CD4-positive, alpha-beta memory T cell (primary cell): ENCODE measurements at places on chromosomes 2 and 18.

DNA sequence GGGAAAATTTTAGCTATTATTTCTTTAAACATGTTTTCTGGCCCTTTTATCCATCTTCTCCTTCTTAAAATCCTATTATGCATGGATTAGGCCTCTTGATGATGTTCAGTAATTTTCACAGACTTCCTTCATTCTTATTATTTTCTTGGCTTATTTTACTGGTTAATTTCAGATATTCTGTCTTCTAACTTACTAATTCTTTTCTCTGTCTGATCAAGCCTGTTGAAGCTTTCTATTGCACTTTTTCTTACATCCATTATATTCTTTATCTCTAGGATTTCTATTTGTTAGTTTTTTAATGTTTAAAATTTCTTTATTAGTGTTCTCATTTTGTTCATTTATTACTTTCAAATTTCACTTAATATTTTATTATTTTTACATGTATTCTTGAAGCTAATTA is 105.3 kb upstream of the GALNT13 start:
- no peak for DNase-seq

- DNase-seq, result no peak
Observed at GRCh38 chr2:18123577-18123976, 245.1 kb downstream of the KCNS3 start.

GRCh38 chr2:111126581-111126980 is 5.9 kb downstream of the BCL2L11 start:
- no peak for DNase-seq

DNA sequence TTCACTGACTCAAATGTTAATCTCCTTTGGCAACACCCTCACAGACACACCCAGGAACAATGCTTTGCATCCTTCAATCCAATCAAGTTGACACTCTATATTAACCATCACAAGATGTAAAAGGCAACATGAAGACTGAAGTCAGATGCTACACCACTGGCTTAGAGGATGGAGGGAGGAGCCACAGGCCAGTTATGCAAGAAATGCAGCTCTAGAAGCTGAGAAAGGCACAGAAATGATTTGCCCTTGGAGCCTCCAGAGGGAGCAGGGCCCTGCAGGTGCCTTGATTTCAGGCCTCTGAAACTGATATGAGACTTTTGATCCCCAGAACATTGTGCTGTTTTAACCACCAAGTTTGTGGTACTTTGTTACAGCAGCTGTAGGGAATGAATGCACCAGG is 276.3 kb downstream of the KCNS3 start:
- DNase-seq, result no peak

GRCh38 chr2:75003773-75004172 is 45.3 kb downstream of the POLE4 start:
- DNase-seq, result no peak

DNA sequence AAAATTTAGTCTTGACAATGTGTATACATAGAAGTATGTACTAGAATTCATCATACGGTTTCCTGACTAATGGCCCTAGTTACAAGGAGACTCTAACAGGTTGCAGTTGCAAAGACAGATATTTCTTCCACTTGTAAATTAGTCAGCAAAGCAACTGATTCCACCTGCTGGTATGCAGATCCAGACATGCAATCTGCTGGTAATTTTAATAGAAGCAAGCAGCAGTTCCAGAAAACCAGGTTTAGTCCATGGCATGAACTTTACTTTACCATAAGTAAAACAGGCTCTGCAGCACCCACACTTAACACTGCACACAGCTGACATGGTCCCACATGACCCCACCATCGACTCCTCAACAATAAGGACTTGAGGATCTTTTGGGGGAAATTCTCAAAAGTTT is 110.9 kb upstream of the SP3 start:
- no peak for DNase-seq

GRCh38 chr2:53114582-53114981 is 653.0 kb upstream of the CHAC2 start:
- DNase-seq, result no peak

GRCh38 chr2:226638576-226638975 is 161.0 kb downstream of the IRS1 start:
- no peak for DNase-seq

DNA sequence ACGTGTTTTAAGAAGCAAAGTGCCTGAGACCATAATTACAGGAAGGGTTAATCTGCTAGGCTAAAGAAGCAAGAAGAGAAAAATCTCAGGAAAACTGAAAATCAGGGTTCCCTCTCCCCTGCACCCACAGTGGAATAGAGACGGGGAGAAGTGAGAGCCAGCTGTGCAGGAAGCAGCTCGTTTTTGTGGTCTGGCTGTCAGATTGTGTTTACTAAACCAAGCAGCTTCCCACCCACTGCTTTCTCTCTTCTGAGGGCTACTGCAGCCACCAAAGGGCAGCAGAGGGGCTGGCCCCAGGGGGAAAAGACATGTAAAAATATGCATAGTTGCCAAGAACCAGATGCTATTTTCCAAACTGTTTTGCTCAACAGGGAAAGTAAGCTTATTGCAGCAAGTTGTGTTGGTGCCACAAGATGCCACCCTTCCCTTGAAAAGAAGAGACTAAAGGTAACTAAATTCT is 72.6 kb upstream of the THUMPD2 start:
- DNase-seq, result no peak

- no peak for DNase-seq
Observed at GRCh38 chr2:241808721-241809382, at the start of gene NEU4. Gene NEU4, plus strand, starts transcription at chr2:241809193. Its CDS starts 5,292 bp downstream, at chr2:241814485.

DNA sequence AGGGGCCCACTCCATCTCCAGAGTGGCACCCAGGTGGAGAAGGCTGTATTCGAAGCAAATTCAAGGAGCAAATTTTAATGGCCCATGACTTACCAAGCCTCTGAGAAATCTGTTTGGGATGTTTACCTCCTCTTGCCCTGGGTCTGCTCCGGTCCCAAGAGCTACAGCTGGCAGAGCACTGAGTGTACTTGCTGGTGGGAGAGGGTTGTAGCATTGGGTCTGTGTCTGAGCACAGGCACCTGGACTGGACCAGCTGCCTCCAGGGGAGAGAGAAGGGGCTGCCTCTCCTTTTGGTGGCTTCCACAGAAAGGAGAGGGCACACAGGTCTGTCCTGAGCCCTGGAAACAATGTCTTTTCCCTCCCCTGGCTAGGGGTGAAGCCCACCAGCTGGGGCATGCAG is 9.8 kb downstream of the EN1 start:
- DNase-seq, result no peak

- DNase-seq, result no peak
Observed at GRCh38 chr2:190173392-190173791, 110.9 kb upstream of the MSTN start.

DNA sequence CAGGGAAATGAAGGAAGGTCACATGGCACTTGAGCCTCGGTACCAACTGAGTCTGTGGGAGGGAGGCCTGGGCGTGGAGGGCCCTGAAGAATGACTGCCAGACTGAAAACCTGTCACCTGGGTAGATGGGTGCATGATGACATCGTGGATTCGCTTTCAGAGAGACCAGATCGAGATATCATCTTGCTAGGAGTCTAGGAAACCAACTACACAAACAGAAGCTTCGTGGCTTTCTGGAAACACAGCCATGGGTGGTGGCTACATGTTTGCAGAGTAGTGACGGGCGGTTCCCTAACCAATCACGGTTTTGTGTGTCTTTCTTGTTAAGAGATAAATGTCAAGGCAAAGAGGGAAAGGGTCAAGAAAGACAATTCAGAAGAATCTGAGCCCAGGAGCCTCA is 155.0 kb downstream of the EIPR1 start:
- DNase-seq, result peak; percentile 73

DNA sequence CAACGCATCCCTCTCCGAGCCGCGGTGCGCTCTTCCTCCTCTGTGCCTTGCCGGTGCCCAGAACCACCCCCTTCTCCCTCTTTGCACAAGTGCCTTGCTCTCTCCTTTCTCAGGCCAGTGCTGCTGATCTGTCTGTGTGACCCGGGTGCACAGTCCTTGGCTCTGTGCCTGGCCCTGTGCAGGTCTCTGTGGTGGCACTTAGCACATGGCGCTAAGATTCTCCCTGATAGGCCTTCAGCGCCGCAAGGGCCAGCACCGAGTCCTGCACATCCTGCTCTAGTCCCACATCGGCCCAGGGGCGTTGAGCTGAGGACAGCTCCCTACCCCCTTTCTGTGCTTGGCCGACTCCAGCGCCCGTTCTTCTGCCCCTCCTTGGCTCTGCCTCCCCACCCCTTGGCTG is 136.1 kb downstream of the NEDD4L start:
- DNase-seq, result no peak

GRCh38 chr2:72037261-72037666 is 110.4 kb downstream of the CYP26B1 start:
- no peak for DNase-seq

DNA sequence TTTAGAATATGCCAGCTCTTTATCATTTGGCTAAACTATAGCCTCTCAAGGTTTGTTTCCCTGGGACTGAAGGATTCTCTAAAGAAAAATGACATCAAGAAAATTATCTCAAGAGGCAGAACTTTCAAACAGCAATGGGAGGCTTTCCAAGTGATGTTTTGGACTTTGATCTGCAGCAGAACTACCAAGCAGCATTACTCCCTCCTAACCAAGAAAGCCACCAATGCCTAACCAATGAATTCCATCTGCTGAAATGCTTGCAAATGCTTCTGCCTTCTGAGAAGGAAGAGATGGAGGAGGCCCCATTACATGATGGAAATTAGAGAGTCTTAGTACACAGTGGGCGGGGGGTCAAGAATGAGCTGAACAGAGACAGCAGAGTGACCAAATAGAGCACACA is 95.1 kb upstream of the SLC35G4 start:
- DNase-seq, result no peak

DNA sequence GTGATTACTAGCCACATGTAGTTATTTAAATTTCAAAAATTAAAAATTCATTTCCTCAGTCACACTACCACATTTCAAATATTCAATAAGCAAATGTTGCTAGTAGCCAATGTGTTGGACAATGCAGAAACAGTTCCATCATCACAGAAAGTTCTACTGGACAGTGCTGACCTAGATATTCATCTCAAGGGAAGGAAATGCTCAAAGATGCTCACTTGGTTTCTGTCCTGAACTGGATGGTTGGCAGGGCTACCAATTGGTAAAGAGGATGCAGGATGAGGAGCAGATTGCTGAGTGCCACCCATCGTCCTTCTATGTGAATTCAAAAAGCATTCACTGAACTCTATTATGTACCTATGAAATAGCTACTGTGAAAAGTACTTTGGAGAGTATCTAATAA is 6.0 kb upstream of the UBXN2A start:
- DNase-seq, result no peak
